ENCODE measurements at places on chromosomes 4 and X.
A peak's percentile ranks its signal among the peaks of the same experiment; 100 is the strongest.

- DNase-seq = no peak
Observed at GRCh38 chr4:148182230-148182911, 259.8 kb downstream of the NR3C2 start.

DNA sequence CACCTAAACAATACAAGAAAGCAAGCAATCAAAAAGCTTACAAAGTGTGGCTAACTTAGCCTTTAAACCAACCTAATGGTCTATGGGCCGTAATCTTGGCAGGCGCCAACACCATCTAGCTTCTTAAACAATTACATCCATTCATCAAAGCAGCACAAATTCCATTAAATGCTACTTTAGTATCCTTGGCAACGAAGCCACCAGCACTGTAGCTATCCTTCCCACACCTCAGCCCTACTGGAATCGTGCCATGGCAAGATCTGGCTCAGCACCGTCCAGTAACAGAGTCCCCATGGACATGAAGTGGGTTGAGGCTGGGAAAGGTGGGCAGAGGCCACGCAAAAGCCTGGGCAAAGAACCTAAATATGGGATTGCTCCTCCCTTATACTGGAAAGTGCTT is 91.6 kb upstream of the MAP3K15 start:
- DNase-seq = no peak

DNA sequence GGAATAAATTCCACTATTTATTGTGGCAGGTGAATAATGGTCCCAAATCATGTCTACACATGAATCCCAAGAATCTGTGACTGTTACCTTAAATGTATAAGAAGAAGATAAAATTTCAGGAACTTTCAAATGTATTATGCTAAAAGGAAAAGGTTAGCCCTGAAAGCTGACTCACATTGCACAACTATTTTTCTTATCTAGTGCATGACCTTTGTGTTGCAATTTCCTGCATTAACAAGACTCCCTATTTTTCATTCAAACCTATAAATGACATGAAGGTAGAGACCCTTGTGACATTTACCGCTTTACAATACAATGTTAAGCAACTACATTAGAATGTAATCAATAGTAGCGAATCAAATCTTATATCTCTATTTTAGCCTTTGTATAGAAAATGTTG is 36.7 kb downstream of the UBQLN2 start:
- no peak for DNase-seq

DNA sequence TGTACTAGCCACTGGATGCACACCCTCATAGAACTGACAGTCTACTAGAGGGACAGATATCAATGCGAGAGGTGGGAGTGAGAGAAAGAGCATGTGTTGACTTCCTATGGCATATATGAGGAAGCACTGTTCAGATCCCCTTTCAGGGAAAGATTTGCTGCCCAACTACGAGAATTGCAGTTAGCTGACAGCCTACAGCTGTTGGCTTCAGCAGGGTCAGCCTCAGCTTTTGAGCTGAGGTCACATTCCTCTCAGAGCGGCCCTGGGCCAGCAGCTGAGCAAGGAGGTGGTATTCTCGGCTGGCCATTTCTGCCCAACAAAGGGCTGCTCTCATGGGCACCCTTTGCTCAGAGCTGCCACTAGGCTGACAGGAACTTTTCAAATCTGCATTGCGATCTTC is 580.2 kb downstream of the MID1IP1 start:
- no peak for DNase-seq

DNA sequence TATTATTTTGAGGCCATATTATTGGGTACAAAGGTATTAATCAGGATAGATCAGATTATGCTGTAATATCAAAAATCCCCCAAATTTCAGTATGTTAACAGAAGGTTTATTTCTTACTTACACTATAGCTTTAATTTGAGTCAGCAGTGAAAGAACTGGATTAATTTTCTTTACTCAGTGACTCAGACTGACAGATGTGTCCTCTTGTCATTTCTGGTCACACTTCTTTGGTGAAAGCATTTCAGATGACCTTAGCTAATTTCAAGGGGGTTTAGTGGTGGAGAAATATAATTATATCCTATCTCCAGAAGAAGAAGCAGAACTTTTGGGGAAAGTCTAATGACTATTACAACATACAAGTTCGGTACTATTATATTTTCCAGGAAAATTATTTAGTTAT is 12.4 kb downstream of the DDIT4L start:
- no peak for DNase-seq

GRCh38 chr4:151202851-151203455 is 74.0 kb upstream of the PRSS48 start:
- no peak for DNase-seq

DNA sequence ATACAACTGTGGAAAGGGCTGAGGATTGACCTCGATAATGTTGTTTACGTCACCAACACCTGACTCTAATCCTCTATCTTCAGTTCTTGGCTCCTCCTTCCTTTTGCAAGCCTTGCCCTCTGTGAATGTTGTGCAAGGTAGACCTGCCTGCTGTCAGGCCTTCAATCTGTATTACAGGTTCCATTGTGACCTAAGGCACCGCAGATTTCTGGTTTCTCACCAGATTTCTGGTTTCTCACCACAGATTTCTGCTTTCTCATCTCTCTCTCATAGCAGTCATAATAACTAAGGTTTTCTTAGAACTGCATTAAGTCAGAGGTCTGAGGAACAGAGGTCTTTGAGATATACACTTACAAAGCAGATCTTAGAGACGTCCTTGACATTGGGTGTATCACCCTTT is 51.5 kb upstream of the ETNPPL start:
- no peak for DNase-seq

DNA sequence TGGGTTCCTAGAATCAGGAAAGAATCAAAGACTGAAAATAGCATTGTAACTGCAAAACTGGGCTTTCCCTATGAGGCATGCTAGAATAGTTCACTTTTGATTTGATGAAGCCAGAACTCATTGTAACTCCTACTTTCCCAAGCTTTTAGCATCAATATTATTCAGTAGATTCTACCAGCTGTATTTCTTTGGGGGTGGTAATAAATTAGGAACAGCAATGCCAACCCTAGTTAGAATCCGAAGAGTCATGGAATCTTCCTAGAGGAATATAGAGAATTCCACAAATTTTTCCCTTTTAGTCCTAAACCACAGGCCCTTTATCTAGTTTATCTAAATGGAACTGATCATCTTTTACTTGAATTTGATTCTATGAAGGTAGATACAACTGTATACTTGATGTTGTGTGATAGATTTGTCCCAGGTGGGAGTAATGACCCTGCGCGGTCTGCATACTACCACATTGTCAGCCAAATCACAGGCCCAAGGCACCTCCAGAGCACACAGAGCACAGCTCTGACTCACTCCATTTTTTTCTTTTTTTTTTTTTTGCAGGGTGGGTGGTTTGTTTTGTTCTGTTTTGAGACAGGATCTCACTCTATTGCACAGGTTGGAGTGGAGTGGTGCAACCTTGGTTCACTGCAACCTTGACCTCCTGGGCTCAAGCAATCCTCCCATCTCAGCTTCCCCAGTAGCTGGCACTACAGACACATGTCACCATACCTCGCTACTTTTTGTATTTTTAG is 66.6 kb downstream of the EDNRA start:
- DNase-seq = no peak

GRCh38 chrX:35444671-35445355 is 353.3 kb upstream of the MAGEB16 start:
- DNase-seq = no peak

DNA sequence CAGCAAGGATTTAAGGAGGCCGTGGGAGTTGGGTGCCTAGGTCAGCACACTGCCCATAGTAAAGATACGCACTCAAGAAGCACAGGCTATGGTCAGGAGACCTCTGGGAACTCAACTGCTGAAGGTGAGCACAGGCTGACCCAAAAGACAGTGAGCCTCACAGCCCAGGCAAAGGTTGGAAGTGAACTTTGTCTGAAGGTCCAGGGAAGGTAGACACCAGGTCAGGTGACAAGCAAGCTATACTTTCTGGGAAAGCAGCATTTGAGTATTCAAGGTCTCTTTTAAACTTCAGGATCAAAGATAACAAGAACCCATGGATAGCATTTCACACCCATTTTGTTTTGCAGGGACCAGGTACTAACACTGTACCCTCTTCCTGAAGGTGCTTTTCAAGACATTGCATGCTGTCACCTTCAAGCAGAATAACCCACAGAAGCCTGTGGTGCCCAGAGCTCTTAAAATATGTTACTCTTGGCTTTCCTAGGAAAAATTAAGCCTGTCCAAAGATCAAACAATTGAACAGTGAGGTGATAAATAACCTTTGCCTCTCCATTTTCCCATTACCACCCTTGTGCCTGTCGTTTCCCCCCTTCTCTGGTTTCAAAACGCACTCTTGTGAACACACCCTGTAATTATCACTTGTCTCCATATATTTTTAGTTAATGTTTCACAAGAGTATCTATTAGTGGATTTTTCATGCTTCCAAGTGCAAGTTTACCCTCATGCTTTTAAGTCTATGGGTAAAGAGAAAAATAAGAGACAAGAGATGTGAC is 3.4 kb upstream of the S100G start:
- no peak for DNase-seq

DNA sequence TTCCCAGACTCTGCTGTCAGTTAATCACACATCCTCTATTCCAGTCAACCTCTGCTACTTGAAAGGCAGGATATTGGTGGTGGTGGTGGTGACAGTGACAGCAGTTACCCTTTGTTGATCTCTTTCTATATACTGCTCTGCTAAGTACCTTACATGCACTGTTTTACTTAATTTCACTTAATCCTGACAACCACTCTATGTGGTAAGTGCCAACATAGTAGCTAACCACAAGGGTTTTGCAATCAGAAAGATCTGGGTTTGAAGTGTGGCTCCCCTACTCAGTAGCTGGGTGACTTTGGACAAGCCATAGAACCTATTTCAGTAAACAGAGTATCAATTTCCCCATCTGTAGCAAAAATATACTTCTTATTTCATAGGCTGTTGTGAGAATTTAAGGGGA is 24.2 kb upstream of the F9 start:
- no peak for DNase-seq

GRCh38 chr4:39181520-39181904 is 817 bp upstream of the WDR19 start:
- DNase-seq = no peak

- peak; percentile 84 for DNase-seq
Observed at GRCh38 chr4:98661371-98662054, 3.1 kb upstream of the TSPAN5 start.

- no peak for DNase-seq
Observed at GRCh38 chrX:7828594-7828993, 14.4 kb upstream of the VCX start.

DNA sequence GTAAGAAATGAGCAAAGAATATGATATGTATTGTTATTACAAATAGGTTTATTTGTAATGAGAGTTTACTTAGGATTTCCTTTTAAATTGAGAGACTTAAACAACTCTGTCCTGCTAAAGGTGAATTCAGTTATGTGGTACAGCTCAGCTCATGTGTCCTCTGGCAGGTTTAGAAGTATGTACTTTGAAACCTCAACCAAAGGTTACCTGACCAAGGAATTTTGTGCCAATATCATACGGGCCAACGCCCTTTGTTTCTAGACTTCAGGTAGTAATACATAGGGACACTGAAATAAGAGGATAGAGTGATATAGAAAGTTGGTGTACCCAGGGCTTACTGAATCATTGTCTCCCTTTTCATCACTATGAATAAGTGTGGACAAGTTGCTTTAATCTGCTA is 25.7 kb downstream of the SLAIN2 start:
- DNase-seq = no peak

- DNase-seq = no peak
Observed at GRCh38 chrX:1300449-1300848, 31.8 kb downstream of the CSF2RA start.

- DNase-seq = no peak
Observed at GRCh38 chr4:173214231-173214630, 45.6 kb downstream of the GALNT7 start.

- DNase-seq = no peak
Observed at GRCh38 chrX:12446342-12447075, 308.2 kb downstream of the FRMPD4 start.

DNA sequence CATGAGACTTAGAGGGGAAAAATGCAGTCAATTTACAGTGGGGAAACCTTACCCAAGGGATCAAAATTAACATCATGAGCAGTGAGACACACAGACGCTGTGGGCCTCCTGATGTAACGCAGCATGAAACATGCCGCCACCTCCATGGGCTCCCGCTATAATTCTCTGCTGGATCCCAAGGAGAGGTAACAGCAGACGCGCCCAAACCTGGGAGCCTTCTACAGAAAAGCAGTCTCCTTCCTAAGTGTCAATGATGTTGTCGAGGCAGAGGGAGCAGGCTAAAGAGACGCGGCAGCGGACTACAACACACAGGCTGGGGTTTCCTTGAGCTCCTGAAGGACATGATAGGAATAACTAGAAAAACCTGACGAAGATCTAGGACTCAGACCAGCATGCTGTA is 142.3 kb downstream of the AFAP1 start:
- no peak for DNase-seq

GRCh38 chr4:3898098-3898497 is 131.9 kb downstream of the ADRA2C start:
- DNase-seq = no peak

DNA sequence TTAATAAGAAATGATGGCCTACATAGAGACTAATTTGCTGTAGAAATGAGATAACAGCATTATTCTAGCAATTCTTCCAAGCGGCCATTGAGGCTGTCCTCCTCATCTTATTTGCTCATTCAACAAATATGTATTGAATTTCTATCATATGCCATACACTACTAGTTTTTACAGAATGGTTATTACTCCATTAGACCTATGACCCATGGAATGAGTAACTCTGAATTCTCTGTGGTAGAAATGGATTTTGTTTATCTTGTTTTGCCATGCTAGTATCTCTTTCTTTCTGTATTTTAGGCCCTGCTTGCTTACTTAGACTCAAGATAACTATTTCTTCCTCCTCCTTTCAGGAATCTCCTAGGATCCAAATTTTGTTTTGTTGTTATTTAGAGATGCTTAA is 103.5 kb downstream of the RPA4 start:
- DNase-seq = no peak

- no peak for DNase-seq
Observed at GRCh38 chrX:568311-568710, 62.3 kb upstream of the SHOX start.

- DNase-seq = no peak
Observed at GRCh38 chr4:10121568-10122208, 5.1 kb upstream of the WDR1 start.

- no peak for DNase-seq
Observed at GRCh38 chrX:74262452-74263209, 41.3 kb upstream of the ZCCHC13 start.

GRCh38 chrX:57367649-57368048 is 81.1 kb downstream of the FAAH2 start:
- no peak for DNase-seq

DNA sequence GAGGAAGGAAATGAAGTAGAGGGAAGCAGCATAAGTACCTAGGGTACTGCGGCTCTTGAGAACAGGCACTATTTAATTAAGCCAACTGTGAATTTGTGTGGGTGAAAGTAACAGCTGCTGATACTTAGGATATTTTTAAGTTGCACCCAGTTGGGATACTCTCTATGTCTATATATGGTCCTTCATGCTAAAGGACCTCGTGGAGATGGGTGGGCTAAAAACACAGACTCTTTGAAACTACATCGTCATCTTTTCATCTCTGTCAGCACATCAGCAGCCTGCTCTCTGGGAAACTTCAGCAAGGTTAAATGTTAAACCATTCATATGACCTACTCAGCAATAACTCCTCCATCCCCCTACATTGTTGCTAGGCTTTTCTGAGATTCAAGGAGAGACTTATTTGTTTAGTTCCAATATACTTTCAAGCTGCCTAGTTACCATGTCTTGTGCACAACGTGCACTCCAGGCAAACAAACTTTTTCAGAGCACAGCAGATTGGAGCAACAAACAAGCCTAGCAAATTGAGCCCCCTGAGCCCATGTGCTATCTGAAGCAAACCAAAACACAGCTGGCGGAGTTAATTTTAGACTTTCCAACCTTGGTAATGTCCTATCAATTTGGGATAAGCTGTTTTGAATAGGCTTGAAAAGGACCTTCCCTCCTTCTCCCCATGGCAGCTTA is 6.2 kb upstream of the MOB1B start:
- no peak for DNase-seq
